Chondrocyte (in vitro differentiated cells): ENCODE measurements at places on chromosomes 2 and 18. TPM values are rescaled to one million over a fixed set of nuclear protein-coding genes. Genes with fewer than 3 reads are reported as not detected.

DNA sequence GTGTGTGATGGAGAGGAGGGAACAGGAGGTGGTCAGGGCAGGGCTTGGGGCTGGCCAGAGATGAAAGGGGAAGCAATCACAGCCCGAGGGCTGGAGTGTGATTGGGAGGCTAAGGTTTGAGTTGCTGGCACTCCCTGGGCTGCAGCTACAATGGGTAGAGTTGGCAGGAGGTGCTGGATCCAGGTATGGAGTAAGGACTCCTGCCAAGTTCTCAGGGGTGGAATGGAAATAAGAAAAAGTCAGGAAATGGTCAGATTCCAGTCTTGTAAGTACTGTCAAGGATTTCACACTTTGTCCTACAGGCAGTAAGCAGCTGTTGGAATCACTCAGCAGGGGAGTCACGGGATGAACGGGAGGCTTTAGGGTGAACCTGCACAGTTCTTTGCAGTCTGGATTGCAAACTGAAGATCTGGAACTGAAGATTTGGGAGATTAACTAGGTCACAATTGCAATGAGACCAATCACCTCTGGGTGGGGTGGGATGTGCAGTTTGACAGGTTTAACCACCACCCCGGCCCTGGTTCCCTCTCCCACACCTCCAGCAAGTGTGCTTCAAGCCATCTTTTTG is 10.9 kb upstream of the INPP5D start:
- DNase-seq, result no peak

- no peak for DNase-seq
Observed at GRCh38 chr2:190376591-190377245, 31.4 kb upstream of the MFSD6 start.

DNA sequence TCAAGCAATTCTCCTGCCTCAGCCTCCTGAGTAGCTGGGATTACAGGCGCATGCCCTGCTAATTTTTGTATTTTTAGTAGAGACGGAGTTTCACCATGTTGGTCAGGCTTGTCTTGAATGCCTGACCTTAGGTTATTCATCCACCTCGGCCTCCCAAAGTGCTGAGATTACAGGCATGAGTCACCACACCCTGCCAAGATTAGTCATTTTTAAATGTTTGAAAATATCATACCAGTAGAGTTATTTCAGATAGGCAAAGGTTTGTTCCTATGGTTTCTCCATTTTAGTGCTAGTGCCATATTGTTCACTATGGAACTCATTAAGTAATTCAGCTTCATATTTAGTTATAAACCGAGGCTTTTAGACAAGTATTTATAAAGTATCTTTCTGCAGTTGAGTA is 52.3 kb downstream of the HIBCH start:
- no peak for DNase-seq

AQP12A gene
- not detected in 3 replicates for total RNA-seq

VIT gene
- 0.15 to 2.6 TPM in 2 of 3 replicates, not detected in the other for total RNA-seq
